NCI-H2081 (cell line): ENCODE measurements at places on chromosomes 1 and 21.
A peak's percentile ranks its signal among the peaks of the same experiment; 100 is the strongest.

- DNase-seq, result no peak
Observed at GRCh38 chr1:219092206-219092605, 81.5 kb upstream of the LYPLAL1 start.

DNA sequence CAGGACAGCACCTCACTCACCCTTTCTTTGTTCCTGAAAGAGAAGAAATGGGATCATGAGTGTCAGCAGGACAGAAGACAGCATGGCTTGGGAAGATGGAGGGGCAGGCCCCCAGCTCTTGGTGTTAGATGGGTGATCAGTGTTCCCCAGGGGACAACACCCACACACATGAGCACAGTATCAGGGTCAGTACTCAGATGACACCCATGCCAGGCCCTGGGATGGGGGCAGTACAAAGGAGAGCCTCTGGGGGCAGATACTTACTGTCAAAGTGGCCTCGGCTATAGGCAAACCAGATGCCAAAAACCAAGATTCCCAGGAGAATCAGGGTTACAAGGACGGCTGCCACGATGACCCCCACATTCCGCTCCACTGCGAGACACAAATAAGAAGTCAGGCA, 21.6 kb downstream of the F11R start:
- DNase-seq, result no peak

DNA sequence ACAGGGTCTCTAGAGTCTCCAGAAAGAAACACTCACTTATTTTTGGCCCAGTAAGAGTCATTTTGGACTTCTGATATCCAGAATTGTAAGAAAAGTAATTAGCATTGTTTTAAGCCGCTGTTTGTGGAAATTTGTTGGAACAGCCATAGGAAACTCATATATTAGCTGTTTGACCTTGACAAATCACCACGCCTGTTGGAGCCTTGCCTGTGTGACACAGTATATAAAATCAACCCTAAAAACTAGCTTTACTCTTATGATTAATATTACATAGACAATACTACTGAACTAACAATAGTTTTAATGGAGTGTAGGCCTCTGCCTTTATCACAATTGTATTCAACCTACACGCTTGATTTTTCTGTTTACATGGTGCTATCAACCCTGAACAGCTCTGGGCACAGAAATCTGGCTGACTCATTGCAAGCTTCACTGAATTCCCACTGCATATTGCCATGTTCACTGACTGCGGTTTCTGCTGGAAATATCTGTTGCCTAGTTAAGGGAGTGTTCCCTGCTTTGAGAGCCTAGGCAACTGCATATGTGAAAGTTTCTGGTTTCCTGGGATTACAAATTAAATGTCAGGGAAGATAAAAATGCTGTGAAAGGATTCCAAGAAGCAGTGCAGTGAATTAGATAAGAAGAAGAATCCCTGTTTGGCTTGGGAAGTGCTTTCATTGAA, 419.5 kb upstream of the DEPDC1 start:
- no peak for DNase-seq

DNA sequence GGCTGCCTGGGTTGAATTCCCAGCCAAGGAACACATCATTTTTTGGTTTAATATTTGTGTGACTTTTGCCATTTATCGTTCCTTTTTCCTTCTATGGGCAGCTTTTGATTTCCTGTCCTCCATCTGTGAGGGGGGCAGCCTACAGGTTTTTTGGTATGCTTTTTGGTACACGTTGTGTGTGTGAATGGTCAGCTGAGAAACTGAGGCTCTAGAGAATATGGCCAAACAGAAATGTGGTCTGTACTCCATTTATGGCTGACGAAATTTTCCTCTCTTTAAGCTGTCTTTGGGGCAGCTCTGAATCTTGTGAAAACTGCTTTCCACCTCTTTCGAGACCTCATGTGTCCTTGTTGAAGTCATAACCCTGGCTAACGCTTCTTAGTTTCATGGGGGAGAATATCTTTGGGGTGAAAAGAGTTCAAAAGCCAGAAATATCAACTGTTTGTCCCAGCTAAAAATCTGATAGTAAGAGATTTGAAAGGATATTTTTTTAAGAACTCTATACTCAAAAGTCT, 26.6 kb downstream of the NRDC start:
- no peak for DNase-seq

DNA sequence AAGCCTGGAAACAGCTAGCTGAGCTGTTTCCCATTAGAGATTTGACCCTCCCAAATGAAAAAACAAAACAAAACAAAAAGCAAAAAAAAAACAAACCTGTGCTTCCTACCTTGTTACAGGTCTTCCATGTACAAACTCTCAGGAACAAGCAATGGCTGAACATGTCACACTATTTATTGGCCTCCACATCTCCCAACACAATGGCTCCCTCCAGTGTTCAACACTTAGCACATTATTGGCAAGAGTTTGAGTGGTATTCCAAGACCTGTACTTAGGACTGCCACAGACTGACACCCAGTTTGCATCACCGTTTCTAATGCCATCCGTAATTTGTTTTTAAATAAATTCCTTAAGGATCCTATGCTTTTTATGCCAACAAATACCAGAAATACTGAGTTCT, 195.0 kb upstream of the OLFM3 start:
- peak; percentile 44 for DNase-seq
